ENCODE measurements at places on chromosomes 7 and 10.

DNA sequence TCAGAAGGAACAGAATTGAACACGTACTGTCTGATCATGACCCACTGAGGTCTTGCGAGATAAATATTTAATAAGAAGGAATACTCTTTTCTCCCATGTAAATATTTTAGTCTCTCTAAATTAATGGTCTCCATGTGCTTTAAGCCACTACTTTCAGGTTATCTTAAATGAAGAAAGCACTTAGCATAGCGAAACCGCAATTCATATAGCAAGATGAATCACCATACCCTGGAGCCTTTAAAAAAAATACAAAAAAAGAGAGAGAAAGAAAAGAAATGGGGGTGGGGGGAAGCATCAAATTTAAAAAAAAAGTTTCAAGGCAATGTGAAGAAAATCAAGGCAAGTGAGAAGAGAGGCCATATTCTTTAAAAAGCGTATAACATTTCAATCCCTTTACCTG, 82.5 kb downstream of the CTTNBP2 start:
- no peak for DNase-seq

DNA sequence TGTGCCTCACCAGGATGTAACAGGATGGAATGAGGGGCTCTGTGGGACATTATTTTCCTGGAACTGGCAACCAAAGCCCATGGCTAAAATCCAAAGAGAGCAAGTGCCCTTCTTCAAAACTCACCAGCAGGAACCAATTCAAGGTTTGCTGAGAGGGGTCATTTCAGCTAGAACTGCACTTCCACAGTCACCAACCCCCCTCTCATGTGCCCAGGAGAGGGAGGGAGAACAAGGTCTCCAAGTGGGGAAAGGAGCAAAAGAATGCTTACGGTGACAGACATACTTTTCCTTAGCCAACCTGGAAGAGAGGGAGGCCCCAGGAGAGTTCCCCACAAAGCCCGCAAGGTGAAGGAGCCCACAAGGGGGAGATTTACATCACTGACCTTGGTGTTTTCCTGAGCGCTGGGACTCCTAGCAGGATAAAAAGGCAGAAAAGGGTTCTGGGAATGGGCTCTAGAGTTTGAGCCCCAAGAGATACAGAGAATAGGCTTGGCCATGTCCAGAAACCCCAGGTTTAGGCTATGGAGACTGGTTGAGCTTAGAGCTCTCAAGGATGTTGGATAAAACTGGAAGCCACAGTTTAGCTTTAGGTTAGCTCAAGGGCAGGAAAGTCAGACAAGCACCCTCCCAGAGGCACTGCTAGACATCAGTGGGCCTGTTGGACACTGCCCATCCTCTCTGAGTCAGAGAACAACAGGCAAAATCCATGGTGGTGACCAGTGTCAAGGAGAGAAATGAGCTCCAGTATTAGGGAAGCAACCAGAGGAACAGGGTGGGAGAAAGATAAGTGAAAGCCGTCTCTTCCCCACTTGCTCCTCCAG, 63.9 kb upstream of the GHITM start:
- no peak for DNase-seq

DNA sequence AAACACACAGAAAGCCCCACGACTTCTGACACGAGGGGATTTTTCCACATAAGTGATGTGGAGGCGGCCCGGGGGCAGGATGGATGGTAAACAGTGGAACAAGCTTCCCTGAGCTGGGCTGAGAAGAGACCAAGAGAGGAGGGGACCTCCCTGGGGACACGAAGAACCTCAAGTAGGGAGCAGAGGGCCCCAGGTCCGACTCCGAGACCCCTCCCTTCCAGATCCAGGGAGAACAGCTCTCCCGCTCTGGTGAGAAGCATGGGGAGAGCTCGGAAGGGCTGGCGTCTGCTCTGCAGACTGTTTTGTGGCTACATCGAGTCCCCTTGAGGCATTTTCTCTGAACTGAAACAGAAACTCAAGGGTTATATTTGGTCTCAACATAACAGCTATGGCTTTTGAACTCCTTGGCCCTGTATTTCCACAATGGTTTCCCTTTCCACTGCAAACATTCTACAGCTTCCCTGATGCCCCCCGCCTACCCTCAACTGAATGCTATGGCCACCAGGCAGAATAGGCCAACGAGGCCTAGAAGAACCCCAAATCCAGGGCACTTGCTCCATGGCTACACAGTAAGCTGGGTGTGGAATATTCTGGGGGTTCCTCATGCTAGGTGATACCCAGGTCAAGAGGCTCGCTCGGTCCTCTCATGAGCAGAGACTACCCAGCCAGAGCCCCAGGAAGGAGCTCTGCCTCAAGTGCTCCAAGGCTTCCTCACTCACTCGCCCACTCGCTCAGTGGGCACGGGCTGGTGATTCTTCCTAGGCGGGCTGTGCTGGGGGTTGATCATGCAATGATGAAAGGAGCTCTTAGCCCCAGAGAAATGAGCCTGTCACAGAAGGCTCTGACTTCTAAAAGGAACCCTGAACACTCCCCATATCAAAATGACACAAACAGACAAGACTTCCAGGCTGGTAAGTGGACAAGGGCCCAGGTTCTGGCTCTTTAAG, 47.5 kb downstream of the FAM53B start:
- no peak for DNase-seq

- no peak for DNase-seq
These were observed 2.0 kb downstream of the YWHAG start for GRCh38 chr7:76356823-76357222.

- DNase-seq, result no peak
These were observed 50.8 kb downstream of the RHOBTB1 start for GRCh38 chr10:60893231-60893630.

Data from stimulated activated CD8-positive, alpha-beta memory T cell treated with anti-CD3 and anti-CD28 coated beads, Interleukin-2, amount 100 ng/mL, for 1 hour (primary cell).